GM23248 (cell line): ENCODE measurements at places on chromosomes 1 and 21.

GRCh38 chr1:193747579-193747978 is 561.2 kb upstream of the B3GALT2 start:
- DNase-seq, result peak; percentile 37

DNA sequence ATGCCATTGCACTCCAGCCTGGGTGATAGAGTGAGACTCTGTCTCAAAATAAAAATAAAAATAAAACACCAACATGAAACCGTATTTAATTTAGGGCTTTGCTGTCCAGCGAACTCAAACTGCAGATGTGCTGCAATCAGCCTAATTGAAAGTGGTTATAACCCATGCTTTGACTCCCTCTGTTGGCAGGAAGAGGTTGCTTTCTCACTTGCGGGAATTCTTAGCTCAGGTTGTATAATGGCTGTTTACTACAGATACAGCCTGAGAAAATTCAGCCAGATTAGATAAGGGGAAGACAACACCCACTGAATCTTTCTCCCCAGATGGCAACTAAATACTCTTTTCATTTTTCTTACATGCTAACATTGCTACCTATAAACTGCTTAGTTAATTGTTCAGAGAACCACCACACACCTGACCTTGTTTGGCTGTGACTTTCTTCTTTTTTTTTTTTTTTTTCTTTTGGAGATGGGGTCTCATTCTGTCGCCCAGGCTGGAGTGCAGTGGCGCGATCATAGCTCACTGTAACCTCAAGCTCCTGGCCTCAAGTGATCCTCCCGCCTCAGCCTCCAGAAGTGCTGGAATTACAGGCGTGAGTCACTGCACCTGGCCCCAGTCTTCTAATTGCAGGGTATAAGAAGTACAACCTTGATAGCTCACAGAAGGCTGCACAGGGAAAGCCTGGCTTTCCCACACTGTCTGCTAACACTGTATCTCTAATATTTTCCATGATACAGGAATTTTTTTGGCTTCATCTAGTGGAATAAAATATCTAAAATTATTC is 34.6 kb downstream of the DNTTIP2 start:
- DNase-seq, result peak; percentile 90

DNA sequence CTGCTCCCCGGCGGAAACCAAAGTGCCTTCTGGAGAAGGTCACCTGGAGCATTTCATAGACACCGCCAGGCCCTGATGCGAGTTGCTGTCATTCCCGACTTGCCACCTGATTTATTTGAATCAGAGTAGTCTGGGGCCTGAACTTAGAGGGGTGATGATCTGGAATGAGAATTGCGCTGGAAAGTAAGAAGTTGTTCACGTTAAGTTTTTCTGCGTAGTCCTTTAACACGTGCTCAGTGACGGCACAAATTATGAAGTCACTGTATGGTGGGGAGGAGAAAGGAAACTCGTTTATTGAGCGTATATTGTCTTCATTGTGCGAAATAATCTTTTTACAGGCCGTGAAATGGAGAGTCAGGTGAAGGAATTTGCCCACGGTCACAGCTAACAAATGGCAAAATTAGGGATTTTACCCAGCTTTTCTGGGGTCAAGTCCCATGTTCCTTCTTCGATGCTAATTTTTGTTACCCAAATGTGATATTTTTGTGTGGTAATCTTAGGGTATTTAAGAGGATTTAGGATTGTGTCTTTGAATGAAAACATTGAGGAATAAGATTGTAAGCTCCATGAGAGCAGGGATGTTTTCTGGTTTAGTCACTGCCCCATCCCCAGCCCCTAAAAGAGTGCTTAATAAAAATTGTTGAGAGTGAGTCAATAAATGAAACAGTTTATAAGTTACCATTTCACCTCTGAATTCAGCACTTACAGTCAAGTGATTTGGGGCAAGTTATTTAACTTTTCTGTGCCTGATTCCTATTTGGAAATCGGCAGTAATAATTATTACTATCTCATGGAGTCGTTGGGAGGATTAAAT is 46.4 kb upstream of the NBL1 start:
- peak; percentile 75 for DNase-seq

DNA sequence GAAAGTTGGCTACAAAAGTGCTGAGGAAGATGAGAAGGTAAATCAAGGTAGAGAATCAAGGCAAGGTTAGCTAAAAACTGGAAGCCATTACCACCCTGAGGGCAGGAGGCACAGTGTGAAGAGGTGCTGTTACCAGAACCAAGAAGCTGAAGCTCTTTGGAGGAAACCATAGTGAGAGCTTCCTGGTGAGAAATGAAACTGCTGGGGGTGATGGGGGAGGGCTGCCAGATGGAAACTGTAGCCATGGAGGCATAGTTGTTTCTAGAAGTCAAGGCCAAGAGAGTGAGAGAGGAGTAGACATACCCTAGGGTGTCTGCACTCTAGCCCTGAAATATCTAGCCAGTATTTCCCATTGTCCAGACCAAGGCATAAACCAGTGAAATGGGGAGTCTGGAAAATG is 28.7 kb downstream of the IFI44 start:
- no peak for DNase-seq

DNA sequence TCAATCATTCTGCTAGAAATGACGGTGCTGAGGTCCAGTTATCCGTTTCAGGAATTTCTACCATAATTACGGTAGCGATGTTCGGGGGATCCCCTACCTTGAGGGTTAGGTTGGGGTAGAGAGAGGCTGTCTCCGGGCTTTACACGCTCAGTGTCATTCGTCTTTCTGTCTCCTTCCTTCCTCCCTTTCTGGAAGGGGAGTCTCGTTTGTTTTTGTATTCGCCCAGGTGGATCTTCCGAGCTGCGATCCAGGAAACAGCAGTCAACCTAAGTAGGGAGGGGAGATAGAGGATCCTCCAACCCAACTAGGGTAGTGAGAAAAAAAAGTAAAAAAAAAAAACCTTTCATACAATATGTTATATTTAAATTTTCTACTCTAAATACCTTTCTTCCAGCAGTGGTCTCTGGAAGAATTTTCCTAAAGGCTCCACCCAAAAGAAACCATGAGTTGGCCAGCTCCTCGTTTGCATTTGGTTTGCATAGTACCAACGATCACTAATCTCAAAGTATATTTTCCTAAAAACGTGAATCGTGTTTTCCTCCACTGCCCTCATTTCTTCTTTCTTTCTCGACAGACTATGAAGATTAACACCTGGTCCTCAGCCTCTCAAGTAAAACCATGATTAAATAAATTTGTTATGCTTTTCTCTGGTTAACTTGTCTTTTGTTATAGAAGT is 611 bp upstream of the PIK3C2B start:
- DNase-seq, result peak; percentile 16

DNA sequence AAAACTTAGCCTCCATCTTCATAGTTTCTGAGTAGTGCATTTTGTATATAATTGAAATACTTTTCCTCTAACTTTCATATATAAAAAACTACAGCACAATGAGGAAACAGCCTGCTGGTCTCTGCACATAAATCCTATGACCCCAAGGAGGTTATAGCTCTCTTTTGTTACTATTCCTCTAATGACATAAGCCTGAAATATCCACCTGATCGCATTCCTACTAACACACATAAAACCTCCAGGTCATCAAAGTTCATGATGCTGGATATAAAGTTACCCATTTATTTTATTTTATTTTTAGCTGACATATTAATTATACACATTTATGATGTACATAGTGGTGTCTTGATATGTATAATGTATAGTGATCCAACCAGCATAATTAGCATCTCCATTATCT is 1042.0 kb upstream of the B3GALT2 start:
- no peak for DNase-seq

GRCh38 chr1:219650880-219651279 is 38.0 kb upstream of the ZC3H11B start:
- DNase-seq, result no peak

DNA sequence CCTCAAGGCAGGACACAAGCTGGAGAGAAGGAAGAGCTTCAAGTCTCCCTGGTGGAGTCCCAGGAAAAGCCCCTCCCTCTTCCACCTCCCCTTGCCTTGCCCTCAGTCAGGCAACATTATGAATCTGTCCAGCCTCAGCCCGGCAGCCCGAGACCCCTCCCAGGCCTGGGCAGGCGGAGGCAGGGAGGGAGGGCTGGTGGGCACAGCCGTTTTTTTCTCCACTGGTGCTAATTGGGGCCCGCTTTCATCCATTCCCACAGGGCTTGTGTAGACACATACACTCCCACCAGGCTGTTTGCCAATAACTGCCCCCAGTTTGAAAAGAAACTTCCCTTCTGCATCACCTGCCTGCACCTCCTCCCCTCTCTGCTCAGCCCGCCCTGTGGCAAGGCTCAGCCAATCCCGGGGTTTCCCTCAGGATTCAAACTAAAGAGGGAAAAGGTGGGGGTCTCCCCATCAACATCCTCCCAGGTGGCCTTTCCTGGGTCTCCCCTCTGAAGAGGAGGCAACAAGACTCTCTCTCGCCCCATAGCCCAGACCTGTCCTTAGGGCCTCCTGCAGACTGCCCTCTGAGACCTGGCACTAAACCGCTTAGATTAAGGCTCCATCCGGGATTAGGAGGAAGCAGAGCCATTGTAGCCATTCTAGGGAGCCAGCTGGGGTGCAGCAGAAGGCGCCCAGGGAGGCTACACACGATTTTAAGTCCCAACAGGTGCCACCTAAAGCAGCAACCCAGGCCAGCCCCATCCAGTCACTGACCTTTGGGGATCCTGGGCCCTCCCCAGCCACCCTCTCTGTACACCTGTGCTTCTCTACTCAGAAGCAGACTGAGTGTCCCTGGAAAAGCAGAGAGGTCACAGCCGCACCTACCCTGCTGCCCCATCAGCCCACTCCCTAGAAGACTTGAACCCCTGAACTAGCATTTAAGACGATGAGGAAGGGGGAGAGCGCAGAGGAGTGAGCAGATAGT is 3.5 kb downstream of the IGSF9 start:
- DNase-seq, result no peak

- no peak for DNase-seq
These were observed 14.5 kb upstream of the TARS2 start for GRCh38 chr1:150472601-150473200.

- peak; percentile 14 for DNase-seq
These were observed 1.7 kb downstream of the AKT3 start for GRCh38 chr1:243848165-243848857.

DNA sequence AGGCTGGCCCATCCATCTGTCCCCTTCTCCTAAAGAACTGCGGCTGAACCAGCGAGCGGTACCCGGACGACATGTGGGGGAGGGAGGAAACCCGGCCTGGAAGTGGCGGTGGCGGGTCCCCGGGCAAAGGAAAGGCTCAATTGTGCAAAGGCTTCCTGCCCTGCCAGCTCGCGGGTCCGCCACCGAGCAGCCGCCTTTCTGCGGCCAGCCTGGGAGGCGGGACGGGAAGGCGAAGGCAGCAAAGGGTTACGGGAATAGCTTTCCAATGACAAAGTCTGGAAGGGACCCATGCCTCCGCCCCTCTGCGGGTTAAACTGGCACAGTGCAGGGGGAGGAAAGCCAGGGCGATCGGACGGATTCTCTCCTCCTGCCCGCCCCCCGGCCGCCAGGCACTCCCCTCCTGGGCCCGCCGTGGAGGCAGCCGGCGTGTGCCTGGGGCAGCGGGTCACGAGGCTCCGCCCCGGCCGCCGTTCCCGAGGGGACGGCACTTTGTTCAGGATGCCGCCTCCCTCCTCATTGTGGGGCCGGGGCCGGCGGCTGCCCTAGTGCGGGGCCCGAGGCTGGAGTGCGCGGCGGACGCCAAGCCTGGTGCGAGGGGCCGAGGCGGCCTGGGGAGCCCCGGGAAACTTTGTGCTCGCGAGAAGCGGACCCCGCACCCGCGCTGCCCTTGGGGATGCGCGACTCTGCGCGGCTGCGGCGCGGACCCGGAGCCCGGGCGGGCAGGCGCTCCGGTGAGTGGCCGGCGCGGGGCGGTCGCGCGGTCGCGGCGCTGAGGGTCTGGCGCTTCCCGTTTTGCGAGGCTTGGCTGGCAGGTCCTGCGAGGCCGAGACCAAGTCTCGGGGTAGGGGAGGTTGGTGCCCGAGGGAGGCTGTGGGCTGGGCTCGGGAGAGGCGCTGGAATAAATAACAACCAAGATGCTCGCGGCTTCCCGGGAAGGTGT is at the start of gene NAV1:
TSS of gene NAV1 (plus strand) at position 516 of the 940 bp plus-strand sequence. CDS start 83,758 bp downstream, outside the sequence.
- peak; percentile 94 for DNase-seq
